ENCODE measurements at places on chromosomes 11 and 22.

- DNase-seq = no peak
Observed at GRCh38 chr11:69093106-69093505, 44.4 kb downstream of the TPCN2 start.

GRCh38 chr22:37638391-37639069 lies 939 bp upstream of the SH3BP1 start:
- DNase-seq = no peak

- DNase-seq = no peak
Observed at GRCh38 chr22:46878191-46878948, 115.9 kb downstream of the TBC1D22A start.

GRCh38 chr11:107496011-107496410 lies 38.4 kb upstream of the CWF19L2 start:
- DNase-seq = no peak

- no peak for DNase-seq
Observed at GRCh38 chr11:62889484-62890437, 9.1 kb downstream of the SLC3A2 start.

DNA sequence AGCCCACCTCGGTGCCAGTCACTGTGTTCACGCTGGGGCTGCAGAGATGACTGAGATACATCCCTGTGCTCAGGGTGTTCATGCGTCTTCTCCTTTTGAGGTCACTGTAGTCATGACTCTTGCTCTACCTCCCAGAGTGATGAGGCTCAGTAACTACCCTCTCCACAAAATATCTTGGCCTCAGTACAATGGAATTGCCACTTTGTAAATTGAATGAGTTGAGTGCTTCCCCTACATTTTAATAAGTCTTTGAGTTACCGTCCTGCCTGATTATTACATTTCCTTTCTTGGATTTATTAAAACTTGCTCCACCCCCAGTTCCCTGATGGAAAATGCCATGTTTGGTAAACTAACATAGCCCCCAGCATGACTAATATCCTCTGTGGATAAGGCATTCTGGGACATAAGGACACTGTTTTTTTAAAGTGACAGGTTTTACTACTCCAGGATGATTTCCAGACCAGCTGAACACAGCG lies 15.9 kb downstream of the PRSS23 start:
- DNase-seq = no peak

DNA sequence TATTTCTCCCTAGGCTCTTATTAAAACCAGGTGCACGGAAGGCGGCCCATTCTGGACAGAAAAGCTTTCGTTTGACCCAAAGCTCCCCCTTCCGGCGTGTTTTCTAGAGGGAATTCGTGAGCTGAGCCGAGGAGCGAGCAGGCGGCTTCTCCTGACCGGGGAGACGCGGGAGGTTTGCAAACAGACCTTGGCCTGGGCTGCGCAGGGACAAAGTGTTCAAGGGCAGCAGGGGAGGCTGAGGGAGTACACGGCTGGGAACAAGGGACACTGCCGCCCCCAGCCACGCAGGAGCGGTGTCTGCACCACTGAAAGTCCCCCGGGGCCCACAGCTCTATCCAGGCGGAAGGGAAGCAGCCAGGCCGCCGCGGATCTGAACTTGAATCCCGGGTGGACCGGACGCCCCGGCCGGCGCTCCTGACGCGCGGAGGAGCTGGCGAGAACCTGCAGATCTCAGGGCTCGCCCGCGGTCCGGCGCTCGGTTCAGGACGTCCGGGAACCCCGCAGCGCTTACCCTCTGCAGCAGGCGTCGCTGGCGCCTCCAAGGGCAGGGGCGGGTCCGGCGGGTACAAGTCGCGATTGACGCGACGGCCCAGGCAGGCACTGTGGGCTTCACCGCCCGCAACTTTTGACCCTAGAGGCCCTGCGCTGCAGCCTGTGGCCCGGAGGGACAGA lies 101.9 kb downstream of the WT1 start:
- peak; percentile 12 for DNase-seq

- no peak for DNase-seq
Observed at GRCh38 chr11:9656864-9657263, 7.0 kb upstream of the SWAP70 start.

- DNase-seq = no peak
Observed at GRCh38 chr11:10295064-10295901, 1.3 kb upstream of the SBF2 start.

GRCh38 chr22:27612115-27612514 lies 189.4 kb downstream of the MN1 start:
- DNase-seq = no peak

- no peak for DNase-seq
Observed at GRCh38 chr11:129974237-129974636, 28.4 kb downstream of the PRDM10 start.

DNA sequence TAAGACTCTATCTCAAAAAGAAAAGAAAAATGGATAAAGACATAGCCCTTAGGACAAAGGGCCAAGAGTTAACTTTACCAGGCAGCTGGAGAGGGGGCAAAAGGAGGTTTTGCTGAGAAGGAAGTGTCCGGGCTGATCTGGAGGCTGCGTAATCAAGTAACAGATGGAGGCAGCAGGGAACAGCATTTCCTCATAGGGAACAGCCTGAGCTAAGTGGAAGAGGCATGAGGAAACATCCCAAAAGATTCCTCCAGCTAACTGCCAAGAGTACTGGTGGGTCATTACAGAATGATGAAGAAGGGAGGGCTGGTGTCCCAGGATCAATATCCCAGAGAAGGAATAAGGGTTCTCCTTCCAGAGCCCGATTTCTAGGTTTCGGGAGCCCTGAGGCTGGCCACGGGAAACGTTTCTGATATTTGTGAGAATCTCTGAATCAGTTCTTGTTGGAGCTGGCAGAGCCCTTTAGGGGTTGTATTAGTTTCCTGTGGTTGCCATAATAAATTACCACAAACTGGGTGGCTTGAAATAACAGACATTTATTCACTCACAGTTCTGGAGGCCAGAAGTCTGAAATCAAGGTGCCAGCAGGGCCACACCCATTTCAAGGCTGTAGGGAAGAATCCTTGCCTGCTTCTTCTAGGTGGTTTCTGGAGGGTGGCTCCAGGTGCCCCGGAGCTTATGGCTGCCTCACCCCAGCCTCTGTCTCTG lies 21.2 kb downstream of the LIF start:
- no peak for DNase-seq

DNA sequence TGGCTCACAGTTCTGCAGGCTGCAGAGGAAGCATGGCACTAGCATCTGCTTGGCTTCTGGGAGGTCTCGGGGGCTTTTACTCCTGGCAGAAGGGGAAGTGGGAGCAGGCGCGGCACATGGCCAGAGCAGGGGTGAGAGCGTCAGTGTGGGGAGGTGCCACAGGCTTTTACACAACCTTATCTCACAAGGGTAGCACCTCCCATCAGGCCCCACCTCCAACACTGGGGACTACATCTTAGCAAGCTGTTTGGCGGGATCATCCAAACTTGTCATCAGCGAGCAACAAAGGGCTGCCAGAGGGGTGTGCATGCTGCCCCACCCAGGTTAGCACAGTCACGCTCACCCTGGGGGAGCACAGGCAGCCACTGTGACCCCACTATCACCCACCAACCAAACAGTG lies 18.9 kb upstream of the YPEL1 start:
- DNase-seq = no peak

DNA sequence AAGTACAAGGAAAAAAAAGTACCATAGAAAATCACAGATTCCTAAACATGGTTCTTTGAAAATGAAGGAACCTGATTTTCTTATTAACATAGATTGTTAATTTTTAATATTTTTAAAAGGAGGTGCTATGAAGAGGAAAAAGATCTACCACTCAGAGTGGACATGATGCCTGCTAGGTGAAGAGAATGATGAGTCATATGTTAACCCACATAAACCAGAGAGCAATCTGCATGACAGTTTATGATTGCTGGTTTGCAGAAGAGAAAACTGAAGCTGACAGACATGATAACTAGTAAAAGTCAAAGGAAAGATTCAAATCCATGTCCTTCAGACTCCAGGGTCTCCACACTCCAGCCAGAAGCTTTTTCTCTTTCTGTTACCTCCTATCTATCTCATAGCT lies 1231.7 kb downstream of the LRRC4C start:
- DNase-seq = no peak

GRCh38 chr11:7637447-7638157 lies 35.7 kb downstream of the CYB5R2 start:
- DNase-seq = no peak

DNA sequence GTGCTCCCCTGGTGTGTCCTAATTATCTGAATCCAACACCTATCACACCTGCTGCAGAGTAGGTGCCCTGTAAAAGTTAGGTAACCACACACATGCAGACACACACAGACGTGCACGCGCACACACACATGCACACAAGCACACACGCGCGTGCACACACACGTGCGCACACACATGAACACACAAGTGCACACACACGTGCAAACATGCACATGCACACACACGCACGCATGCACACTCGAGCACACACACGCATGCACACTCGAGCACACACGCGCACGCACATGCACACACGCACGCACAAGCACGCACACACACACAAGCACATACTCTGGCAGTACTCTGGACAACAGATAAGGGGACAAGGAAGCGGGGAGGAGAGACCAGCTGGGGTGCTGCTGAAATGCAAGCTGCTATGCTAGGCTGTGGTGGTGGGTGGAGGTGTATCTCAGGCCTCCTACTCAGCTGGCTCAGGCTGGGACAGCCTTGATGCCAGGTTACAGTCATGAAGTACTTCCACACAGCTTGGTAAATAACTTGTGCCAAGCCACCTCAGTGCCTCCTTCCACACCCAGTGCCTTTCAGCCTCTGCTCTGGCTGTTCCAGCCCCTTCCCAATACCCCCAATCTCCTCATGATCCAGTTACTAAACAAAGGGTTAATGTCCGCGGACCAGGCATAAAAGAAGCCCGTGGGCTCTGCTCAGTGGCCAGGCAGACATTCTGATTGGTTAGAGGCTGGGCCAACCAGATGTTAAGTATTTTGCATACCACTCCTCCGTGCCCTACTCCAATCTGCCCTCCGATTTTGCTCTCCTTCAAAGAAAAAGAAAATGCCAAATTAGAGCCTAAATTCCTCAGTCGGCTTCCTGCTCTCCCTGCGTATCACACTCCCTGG lies 374.1 kb downstream of the TENM4 start:
- DNase-seq = no peak

DNA sequence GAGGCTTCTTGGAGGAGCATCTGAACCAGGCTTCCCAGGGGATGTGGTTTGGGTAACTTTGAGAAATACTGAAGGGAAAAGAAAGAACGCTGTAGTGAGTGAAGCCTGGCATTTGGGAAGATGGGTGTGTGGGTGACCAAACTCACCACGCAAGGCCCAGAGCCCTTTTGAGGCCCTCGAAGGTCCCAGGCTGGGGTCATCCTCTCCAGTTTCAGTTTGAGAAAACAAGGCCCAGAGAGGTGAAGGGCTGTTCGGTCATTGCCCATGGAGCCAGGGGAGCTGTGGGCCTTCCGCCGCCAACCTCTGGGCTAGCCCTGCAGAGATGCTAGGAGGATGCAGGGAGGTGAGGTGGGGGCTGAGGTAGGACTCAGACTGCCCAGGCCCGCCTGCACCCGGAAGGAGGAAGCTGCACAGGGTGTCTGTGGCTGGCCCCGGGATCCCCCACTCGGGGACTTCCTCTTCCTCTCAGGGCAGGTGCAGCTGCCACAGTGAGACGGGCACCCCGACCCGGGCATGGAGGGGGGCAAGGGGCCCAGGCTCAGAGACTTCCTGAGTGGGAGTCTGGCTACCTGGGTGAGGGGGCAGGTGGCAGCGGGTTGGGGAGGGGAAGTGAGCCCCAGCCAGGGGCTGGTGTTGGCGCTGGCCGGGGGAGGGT lies at the start of gene CCDC88B:
Gene CCDC88B, plus strand, starts transcription at position 451 of the 655 bp plus-strand sequence. Its CDS starts 63 bp downstream, at position 514.
- peak; percentile 74 for DNase-seq

DNA sequence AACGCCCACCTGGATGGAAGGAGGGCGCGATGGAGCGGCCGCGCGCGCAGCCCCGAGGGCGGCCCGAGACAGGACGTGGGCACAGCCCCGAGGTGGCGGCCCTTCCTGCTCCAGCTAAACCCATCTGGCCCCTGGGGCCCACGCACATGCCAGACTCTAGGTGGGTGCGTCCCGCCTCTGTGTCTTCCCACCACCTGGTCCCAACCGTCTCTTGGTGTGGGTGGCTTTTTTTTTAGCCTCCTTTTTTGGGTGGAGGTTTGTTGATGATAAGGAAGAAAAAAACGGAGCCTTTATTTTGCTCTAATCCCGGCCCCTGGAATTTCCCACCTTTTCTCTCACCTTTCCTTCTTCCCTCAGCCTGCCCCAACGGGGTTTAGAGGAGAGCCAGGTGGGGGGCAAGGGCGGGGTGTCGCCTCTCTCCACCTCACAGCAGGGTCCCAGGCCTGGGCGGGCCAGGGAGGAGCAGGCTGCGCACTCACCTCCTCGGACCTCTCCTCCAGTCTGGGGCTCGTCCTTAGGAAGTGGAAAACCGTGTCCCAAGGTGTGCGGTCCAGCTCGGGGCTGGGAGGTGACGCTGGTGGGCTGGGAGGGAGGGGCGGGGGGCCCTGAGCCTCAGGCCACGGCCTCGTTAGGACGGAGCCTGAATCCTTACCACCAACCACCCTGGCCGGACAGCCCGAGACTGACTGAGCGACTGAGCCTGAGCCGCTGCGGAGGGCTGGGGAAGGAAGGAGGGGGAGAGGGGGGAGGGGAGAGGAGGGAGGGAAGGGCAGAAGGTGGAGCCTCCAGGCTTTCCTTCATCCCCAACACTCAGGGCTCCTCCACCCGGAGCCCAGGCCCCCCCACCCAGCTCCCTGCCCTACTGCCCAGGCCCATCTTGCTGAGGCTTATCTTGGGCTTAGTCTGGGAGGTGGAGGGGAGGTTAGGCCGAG lies at the start of gene SOX10:
Gene SOX10, minus strand, starts transcription at position 696 of the 932 bp plus-strand sequence. CDS start 771 bp downstream, outside the sequence.
- DNase-seq = no peak

DNA sequence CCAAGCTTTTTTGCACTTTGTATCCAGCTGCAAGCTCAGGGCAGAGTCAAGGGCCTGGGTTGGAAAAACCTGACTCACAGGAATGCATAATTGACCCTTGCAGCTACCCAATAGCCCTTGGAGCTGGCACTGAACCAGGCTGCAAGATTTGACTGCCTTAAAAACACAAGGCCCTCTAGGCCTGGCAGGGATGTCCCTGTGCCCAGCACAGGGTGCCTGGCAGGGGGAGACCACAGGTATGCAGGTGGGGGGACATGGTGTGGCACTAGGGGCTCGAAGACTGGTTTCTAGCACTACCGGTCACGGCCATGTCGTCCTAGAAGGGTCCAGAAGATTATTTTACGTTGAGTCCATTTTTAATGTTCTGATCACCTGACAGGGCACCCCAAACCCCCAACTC lies 30.2 kb downstream of the SBF1 start:
- no peak for DNase-seq

- DNase-seq = no peak
Observed at GRCh38 chr11:100932474-100933100, 197.0 kb downstream of the PGR start.

GRCh38 chr11:47998345-47998732 lies 18.0 kb downstream of the PTPRJ start:
- no peak for DNase-seq

DNA sequence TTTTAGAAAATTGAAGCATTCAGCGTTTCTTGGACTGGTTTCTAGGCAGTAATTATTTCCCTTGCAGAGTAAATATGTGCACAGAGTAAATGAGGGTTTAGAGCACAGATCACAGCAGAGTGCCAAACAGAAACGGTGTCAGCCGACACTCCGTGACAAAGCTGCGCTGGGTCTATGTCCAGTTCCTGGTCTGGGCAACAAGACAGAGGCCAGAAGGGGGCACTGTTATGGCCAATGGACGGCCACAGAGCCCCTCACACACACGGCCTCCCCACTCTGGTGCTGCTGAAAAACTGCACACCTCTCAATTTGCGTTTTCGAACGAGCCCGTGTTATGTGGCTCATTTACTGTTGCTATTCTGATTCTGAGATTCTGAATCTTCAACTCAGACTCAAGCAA lies 180.7 kb downstream of the MPPED1 start:
- DNase-seq = no peak

GRCh38 chr11:9576701-9577381 lies 3.4 kb downstream of the WEE1 start:
- no peak for DNase-seq

GRCh38 chr22:48161298-48161697 lies 1398.8 kb downstream of the TBC1D22A start:
- DNase-seq = no peak

All from stimulated activated CD4-positive, alpha-beta T cell treated with anti-CD3 and anti-CD28 coated beads, TNF-alpha, amount 100 ng/mL, for 4 hours (primary cell).